ENCODE measurements at places on chromosomes 2 and 18. TPM values are rescaled to one million over a fixed set of nuclear protein-coding genes. Genes with fewer than 3 reads are reported as not detected.

The LCT gene
- 0.04 TPM for polyA plus RNA-seq

The SCYGR3 gene
- polyA plus RNA-seq: not detected

GRCh38 chr2:23493846-23494245 lies 108.9 kb downstream of the KLHL29 start:
- no peak for DNase-seq

GRCh38 chr2:122238006-122238559 lies 482.6 kb downstream of the TSN start:
- DNase-seq: no peak

DNA sequence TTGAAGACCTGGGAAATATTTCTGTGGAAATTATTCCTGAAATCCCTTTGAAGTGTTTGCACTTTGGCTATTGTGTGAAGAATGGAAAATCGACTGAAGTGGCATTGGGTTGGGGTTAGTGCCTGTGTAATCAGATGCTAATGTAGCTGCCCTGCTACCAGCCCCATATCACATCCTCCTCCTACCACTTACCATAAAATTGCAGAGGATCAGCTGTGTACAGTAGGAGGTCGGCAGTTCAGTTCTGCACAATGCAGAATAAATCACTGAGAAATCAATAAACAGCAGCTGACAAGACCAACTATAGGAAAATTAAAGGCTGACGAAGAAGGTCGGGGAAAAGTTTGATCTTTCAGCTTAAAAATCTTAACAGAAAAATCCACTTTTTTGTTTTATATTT lies 440.9 kb downstream of the PTPRM start:
- DNase-seq: no peak

The CTAGE1 gene
- polyA plus RNA-seq: not detected

DNA sequence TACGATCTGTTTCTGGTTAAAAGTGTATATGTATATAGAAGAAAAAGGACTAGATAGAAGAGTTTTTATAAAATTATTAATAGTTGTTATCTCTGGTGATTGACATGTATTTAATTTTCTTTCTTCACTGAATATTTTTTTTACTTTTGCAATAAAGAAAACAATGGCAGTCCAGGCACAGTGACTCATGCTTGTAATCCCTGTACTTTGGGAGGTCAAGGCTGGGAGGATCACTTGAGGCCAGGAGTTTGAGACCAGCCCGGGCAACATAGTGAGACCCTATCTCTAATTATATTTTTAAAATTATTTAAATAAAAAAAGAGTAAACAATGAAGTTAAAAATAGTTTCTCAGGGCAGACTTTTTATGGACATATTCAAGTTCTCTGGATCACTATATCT lies 114.7 kb downstream of the FAM117B start:
- DNase-seq: no peak

GRCh38 chr2:42117923-42118753 lies 51.0 kb upstream of the EML4 start:
- DNase-seq: no peak

- DNase-seq: peak; percentile 39
These were observed 185.1 kb downstream of the MYO5B start for GRCh38 chr18:50009773-50010335.

The HAAO gene
- polyA plus RNA-seq: 49.0 TPM

DNA sequence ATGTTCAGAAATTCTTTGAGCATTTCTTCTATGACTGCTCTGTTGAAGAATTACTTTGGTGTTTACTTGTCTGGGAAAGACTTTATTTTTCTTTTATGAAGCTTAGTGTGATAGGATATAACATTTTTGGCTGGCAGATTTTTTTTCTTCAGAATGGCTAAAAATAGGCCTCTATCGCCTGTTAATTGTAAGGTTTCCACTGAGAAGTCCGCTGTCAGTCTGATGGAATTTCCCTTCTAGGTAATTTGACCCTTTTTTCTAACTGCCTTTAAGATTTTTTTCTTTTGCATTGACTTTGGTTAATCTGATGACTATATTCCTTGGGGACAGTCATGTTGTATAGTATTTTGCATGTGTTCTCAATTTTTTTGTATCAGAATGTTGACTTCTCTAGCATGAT lies 590.7 kb downstream of the ADCYAP1 start:
- DNase-seq: no peak

GRCh38 chr2:96470636-96471035 lies 34.5 kb downstream of the NEURL3 start:
- peak; percentile 51 for DNase-seq

DNA sequence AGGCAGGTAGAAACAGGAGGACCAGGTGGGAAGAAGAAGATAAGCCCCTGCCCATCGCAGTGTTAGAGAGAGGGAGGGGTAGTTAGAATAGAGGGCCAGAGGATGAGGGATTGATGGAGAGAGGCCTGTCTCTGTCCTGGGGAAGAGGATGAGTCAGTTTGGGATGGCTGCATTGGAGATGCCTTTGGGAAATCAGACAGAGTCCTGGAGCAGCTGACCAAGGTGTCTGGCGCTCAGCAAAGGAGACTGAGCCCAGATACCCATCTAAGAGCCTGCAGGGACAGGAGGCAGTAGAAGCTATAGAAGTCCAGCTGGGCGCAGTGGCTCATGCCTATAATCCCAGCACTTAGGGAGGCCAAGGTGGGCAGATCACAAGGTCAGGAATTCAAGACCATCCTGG lies 177.8 kb upstream of the HAAO start:
- DNase-seq: no peak

DNA sequence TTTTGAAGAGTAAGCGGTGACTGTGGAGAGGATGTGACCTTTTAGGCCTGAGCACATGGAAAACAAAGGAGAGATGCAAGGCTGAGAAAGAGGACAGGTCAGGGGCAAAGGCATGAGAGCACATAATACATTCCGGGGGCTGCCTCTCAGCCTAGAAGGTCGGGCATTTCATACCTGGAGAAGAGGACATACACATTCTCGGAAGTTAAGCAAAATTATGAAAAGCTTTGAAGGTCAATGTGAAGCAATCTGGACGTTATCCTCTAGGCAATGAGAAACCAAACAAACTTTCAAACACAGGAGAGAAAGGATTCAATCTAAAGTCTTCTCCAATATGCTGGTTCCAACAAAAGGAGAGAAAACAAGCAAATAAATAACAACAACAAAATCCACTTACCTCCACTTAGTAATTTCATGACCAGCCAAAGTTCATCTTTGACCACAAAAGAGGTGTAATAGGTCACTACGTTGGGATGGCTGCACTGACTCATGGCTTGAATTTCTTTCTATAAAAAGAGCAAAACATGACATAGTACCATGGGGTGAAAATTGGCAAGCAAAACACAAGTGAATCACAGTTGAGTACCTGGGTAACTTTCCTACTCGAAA lies 80.4 kb downstream of the STK39 start:
- no peak for DNase-seq

- no peak for DNase-seq
These were observed 945.0 kb downstream of the SLC4A3 start for GRCh38 chr2:220572385-220572784.

- DNase-seq: no peak
These were observed 22.1 kb upstream of the TNS1 start for GRCh38 chr2:218024871-218025270.

DNA sequence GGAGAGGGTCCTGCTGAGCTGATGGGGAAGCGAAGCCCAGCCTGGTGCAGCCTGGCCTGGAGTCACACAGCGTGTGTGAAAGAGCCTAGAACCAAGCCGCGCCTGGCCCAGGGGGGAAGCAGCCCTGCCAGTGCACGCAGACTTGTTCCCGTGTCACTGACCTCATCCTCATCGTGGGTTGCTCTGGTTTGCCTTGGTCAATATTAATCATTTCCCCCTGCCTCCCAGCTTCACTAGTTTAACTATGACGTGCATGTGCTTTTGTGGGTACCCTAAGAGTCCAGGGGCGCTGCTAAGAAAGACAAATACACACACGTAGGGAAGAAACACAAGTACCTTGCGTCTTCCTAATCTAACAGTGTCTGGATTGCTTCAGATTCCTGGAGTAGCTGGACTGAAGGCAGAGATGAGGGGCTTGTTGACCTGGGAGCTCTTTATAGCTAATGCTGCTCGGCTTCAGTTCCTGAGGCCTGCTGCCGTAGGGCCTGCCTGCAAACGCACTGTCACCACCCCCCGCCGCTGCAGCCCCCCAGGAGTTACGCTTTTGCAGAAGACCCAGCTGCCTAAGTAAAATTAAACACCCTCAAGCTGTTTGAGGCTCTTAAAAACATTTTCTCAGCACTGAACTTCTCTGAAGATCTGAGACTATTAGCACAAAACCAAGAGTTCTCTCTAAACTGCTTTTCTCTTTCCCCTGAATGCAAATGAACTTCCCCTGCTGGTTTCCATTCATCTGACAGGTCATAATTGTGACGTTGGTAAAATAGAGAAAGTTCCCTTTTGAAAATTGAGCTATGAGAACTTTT lies 159.2 kb downstream of the FAM210A start:
- DNase-seq: peak; percentile 60

All from renal pelvis (tissue), 12 donors.